Stimulated activated CD8-positive, alpha-beta memory T cell treated with anti-CD3 and anti-CD28 coated beads, Interleukin-4, amount 100 ng/mL, for 1 hour (primary cell): ENCODE measurements at places on chromosomes 1 and 21.

GRCh38 chr1:24139841-24140425, 3.0 kb downstream of the IL22RA1 start:
- DNase-seq, result no peak

GRCh38 chr1:169121146-169121923, 14.8 kb downstream of the ATP1B1 start:
- no peak for DNase-seq

GRCh38 chr1:116182019-116182714, 71.0 kb downstream of the MAB21L3 start:
- DNase-seq, result no peak

DNA sequence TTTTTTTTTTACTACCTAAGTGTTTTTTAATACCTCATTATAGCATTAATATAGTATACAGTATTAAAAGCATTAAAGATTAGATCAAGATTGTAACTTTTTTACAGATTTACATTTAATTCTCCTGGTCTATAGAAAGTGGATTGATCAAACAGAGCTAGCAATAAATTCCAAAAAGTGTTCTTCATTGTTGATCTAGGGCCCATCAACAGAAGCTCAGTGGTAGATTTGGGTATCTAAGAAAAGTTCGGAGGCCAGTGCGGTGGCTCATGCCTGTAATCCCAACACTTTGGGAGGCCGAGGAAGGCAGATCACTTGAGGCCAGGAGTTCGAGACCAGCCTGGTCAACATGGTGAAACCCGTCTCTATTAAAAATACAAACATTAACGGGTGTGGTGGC, 12.5 kb downstream of the NUP210L start:
- no peak for DNase-seq

- DNase-seq, result peak; percentile 52
These were observed 835 bp downstream of the PGM1 start for GRCh38 chr1:63593886-63594605.

DNA sequence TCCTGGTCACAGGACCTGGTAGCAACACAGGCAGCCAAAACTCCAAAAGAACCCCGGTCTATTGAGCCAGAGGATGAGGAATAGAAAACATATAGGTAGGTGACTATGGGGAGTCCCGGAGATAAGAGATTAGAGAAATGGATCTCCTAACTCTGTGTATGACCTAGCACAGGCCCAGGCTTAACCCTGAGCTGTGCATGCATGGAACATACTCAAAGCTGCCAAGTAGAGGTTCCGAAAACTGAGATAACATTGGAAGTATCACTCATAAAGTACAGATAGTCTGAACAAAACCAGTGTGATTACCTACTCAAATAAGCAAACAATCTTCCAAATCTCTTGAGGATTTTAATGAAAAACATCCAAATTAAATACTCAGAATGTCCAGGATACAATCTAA, 31.5 kb upstream of the PRDX6 start:
- DNase-seq, result no peak

DNA sequence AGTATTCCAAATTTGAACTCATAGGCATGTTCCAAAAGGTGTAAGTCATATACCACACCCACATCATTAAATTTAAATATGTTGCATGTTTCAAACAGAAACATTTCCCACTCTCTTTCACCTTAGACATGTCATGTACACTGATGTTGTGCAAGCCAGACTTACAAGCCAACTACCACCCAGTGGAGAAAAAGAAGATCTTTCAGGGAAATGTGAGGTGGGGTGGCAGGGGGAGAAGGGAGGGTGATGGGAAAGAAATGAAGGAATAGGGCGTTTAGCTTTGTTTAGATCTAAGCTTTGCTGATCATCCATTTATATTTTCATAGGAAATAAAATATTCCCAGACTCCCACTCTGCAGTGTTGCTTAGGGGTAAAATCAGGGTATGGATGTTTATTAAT, 1.6 kb downstream of the NEGR1 start:
- DNase-seq, result no peak

GRCh38 chr1:150516616-150517015, 1.1 kb downstream of the FALEC start:
- no peak for DNase-seq

GRCh38 chr1:88341447-88341846, 342.6 kb upstream of the PKN2 start:
- DNase-seq, result no peak

- no peak for DNase-seq
These were observed 178.3 kb downstream of the HMCN1 start for GRCh38 chr1:185912504-185912903.

- no peak for DNase-seq
These were observed 82.3 kb downstream of the ITPKB start for GRCh38 chr1:226656601-226657277.

DNA sequence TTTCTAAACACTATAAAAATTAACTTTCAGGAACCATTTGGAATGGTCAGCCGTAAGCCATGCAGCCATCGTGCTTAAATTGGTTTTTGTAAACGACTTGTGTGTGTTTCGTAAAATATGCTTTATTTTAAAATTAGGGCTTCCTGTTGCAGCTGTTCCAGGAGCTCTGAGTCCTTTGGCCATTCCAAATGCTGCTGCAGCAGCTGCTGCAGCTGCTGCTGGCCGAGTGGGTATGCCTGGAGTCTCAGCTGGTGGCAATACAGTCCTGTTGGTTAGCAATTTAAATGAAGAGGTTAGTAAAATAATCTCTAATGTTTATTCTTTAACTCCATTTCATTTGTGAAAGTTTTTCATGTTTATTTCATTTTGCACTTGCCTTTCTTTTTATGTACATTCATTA, 83.1 kb downstream of the PTBP2 start:
- DNase-seq, result no peak

DNA sequence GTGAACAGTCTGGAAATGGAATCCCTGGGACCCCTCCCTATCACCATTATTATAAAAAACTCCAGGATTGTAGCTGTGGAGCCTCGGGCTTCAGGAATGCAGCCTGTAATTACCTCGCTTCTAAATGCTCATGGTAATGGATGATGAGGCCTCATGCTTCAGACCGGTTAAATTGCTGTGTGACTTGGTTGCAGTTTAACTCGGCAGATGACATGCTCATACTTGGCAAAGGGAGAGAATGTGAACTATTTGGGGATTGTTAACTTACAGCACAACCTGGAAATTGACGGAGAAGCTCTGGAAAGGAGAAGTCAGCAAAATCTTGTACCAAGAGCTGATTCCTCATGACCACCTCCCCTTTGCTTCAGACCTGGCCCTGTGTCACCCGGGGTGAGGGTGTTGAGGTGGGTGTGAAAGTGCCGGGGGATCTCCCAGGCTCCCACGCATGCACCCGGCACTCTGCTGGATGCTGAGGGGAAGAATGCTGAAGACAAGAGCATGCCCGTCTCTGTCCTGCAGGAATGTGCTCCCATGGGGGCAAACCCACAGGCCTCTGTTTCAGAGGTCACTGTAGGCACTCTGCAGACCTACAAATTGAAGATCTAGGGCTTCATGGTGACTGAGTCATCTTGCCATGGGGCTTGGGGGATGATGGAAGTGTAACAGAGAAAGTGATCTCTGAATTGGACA, 364.8 kb downstream of the RPS6KC1 start:
- DNase-seq, result no peak

- DNase-seq, result no peak
These were observed 16.7 kb upstream of the FAM110D start for GRCh38 chr1:26142159-26142558.

DNA sequence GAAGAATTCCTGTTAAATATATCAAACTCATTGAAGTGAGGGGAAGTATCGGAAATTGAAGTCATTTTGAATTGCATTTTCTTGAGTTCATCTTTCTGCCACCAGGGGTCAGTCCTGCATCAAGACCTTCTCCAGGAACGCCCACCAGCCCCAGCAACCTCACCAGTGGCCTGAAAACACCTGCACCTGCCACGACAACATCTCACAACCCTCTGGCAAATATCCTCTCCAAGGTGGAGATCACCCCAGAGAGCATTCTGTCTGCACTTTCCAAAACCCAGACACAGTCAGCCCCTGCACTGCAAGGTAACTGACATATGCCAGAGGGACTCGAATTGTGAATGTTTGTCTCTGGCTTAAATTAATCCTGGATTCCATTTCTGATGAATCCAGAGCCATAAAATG, 22.8 kb upstream of the TARS2 start:
- DNase-seq, result peak; percentile 44

- no peak for DNase-seq
These were observed 132.7 kb downstream of the DMRTB1 start for GRCh38 chr1:53591924-53592323.

GRCh38 chr21:31665397-31665796, 5.9 kb downstream of the SOD1 start:
- DNase-seq, result no peak

DNA sequence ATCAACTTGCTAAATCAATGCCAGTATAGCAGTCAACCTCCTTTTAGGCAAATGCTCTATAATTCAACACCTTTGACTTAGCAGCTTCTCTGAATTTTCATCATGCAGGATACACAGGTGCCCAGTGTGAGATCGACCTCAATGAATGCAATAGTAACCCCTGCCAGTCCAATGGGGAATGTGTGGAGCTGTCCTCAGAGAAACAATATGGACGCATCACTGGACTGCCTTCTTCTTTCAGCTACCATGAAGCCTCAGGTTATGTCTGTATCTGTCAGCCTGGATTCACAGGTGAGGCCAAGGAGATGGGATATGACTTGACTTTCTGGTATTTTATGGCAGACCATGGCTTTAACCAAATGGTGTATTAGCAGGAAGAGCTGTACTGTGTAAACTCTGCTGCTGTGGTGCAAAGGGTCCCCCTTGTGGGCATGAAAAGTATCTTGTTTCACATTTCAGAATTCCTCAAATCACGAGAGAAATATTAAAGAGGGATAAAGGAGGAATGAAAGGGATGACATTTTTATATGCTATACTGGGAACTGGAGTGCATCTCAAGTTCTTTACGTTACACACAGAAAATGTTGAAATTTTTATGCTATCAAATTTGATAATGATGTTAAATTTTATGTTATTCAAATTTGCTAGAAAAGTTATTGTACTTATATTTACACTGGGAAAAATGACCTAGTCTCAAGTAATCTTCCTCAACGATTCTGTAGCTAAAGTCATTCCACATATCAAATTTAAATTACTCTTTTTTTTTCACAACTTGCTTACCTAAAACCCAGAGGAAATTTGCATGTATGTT, 88.9 kb downstream of the CRB1 start:
- DNase-seq, result no peak

GRCh38 chr1:208737161-208737560, 493.0 kb upstream of the PLXNA2 start:
- DNase-seq, result no peak
